ENCODE measurements at places on chromosomes 1 and 21.

DNA sequence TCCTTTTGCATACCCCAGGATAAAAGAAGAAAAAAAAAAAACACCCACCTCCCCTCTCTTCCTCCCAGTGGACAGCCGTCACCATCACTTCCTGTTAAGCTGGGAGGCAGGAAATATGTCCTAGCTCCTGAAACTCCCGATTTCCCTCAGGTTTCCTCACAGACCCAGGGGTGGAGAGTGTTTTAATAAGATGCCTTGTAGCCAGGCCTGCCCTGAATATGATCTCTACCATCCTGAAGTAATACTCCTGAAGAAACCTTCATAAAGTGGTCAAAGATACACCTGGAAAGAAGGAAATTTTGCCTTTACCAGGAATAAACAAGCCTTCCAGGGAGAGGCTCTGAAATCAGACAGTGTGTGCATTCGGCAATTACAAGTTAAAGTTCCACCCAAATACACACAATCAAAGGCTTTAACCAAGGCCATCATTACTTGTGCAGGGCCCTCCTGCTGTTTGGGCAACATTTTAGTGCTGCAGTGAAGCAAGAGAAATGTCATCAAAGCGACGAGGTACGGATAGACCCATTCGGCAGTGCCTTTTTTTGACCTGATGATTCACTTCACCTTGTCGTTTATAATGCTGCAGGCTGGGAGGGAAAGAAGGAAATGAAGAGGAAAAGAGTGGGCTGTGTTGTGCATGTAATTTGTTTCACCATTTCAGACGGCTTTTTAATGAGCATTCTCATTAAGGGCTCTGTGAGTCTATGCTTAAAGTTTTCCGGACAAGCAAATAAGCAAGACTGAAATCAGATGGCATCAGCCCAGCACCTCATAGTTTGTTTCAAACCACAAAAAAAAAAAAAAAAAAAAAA lies 41.0 kb upstream of the RASAL2 start:
- no peak for DNase-seq

DNA sequence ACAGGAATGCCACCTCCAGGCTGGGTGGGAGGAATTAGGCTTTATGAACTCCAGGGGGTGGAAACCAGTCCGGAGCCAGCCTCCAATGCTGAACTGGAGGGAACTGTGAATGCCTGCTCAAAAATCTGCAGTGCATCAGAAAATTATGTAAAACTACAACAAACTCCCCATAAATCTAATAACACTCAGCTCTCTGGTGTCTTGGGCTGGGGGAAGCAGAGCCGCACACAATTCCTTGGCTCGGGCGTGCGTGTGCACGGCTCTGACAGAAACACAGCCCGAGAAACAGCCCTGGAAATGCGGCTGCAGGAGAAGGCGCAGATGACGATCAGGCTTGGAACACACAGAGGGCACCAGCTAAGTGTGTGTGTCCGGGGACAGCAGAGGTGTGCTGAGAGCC lies 127.6 kb upstream of the VAMP3 start:
- DNase-seq = no peak

- no peak for DNase-seq
These were observed 31.2 kb downstream of the GNPAT start for GRCh38 chr1:231272173-231272572.

- no peak for DNase-seq
These were observed 156.6 kb downstream of the TRABD2B start for GRCh38 chr1:47840393-47841190.

DNA sequence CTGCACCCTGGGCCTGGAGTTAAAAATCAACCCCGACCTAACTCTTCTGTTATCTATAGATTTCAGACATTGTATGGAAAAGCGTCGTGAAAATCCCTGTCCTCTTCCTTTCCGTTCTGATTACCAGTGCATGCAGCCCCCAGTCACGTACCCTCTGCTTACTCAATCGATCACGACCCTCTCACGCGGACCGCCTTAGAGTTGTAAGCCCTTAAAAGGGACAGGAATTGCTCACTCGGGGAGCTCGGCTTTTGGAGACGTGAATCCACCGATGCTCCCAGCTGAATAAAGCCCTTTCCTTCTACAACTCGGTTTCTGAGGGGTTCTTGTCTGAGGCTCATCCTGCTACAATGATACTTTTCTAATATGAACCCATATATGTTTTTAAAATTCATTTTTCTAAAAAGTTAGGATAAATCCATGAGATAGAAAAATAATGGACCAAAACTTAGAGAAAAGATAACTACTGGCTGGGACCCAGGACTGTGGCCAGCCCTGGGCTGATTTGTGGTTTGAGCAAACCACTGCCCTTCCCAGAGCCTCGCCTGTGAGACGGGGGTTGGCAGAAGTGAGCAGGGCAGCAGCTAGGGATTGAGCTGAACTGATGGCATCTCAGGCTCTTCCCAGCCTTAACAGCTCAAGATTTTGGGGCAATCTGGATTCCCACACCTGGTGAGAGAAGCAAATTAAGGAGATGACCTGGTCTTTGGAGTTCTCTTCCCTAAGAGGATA lies 5.0 kb downstream of the UQCRHL start:
- DNase-seq = no peak

DNA sequence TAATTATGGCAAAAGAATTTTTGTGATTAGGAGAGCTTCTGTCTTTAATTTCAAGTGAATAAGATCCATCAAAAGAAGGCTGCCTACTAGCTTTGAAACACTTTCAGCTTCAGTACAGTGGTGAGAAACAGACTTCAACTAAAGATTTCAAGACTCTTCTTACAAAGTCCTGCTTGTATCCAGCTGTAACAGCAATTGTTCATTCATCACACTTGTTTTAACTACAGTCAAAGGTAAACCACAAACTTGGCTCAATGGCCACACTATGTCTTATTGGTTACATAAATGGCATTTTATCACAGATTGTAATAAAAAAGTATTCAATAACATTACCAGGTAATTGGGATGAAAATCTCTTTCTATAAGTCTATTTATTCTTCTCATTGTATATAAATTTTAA lies 59.2 kb downstream of the WARS2 start:
- no peak for DNase-seq

DNA sequence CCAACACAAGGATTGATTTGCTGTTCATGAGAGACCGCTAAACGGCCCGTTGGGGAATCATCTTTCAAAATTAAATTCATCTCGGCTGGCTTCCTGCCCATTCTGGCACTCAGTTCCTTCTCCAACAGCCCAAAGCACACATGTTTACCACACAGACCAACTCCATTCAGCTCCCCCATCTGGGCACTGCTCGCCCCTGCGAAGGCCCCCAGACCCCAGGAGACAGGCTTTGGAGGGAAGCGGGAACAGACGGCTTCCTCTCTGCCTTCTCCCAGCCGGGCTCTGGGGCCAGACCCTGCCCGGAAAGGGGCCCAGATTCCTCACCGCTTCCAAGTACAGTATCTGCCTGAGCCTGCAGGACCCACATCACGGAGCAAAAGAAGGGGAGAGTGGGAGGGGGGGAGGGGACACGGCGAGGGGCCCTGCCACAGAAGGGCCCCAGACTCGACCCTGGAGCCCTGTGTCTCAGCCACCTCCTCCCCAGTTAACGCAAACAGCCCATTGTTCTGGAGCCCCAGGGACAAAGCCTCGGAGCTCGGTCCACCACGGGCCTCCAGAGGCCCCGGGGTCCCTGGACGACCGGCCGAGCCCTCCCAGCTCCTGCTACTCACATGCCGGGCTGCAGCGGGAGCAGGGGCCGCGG lies 660 bp downstream of the MEGF6 start:
- peak; percentile 75 for DNase-seq

DNA sequence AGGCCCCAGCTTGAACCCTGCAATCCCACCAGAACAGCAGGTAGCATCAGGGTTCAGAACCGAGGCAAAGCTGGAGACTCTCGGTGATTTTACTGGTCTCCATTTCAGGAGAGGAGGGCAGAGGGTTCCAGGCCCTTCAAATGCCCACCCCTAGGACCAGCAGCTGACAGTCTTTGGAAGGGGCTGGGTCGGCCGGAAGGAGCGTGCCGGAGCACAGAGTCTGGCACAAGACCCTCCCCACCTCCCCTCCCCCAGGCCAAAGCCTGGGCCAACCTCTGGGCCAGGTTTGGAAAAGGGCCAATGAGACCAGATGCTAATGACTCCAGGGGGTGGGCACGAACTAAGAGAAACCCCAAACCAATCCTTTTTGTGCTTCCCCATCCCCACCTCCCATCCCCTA lies 6.9 kb downstream of the FBXO2 start:
- no peak for DNase-seq

DNA sequence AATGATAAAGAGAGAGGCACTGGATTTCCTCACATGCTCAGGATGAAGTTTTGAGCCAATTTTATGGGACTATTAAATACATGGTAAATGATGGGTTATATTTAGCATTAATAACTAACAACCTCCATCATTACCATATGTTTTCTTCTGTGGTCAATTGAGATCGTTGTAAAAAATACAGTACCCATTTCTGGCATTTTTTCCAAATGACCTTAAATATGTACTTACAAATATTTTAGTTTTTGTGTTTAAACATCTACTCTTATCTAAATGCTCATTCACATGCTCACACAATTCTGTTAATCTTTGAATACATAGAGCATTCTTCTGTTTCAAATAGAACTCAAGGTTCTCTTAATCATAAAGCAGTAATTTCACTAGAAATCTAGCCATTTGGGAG lies 330.0 kb upstream of the BRINP3 start:
- no peak for DNase-seq

DNA sequence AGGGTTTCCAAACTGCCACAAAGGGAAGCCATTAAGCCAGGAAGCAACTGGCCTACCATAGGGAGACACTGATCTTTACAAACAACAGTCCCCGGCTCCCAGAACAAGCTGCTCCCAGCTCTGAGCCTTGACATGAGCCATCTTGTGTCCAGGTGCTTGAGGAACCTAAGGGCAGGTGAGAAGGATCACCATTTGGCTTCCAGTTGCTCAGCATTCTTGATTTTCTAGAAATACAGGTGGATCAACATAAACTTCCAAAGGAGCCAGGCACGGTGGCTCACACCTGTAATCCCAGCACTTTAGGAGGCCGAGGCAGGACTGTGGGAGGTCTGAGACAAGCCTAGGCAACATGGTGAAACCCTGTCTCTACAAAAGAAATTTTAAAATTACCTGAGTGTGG lies 21.6 kb downstream of the ZBTB17 start:
- DNase-seq = no peak

DNA sequence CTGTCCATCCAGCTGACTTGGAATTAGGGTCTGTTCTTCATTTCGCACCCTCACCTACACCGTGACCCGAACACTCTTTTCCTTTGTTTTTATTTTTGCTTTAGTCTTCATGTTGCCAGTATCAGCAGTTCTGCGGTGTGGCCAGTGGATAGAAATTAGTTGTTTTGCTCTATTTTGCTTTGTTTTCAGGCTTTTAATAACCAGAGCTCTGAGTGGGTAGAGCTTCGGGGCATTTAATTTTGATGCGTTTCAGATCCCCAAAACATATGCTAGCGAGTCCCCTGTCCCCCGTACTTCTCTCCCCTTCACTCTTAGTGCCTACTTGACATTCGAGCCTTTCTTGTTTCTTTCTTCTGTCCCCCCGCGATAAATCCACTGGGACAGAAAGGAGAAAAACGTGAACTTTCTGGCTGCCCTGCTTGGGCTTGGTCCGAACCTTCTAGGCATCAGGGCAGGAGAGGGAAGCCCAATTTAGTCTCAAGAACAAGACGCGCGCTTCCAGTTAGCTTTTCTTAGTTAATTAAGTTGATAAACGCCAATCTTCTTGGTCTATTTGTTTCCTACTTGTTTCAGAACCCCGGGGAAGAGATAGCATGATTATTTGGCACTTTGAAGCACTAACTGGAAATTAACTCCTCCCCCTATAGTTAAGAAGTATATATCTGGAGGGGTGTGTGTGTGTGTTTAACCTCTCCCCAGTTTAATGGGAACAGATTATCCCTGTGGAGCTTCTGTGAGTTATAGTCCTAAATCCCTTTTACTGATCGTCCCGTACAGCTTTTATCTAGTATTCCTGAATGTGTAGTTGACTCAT lies 839 bp downstream of the SWT1 start:
- peak; percentile 66 for DNase-seq

GRCh38 chr1:112515311-112516009 lies 6.7 kb downstream of the WNT2B start:
- no peak for DNase-seq

DNA sequence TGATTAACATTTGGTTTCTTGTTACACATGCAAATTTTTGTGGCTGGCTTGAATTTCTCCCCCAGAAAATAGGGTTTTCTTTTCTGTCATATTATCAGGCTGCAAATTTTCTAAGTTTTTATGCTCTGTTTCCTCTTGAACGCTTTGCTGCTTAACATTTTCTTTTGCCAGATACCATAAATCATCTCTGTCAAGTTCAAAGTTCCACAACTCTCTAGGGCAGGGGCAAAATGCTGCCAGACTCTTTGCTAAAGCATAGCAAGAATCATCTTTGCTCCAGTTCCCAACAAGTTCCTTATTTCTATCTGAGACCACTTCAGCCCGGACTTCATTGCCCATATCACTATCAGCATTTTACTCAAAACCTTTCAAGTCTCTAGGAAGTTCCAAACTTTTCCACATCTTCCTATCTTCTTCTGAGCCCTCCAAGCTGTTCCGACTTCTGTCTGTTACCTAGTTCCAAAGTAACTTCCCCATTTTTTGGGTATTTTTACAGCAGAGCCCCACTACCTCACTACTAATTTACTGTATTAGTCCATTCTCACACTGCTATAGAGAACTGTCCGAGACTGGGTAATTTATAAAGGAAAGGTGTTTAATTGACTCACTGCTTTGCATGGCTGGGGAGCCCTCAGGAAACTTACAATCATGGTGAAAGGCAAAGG lies 486.9 kb upstream of the NCAM2 start:
- no peak for DNase-seq

DNA sequence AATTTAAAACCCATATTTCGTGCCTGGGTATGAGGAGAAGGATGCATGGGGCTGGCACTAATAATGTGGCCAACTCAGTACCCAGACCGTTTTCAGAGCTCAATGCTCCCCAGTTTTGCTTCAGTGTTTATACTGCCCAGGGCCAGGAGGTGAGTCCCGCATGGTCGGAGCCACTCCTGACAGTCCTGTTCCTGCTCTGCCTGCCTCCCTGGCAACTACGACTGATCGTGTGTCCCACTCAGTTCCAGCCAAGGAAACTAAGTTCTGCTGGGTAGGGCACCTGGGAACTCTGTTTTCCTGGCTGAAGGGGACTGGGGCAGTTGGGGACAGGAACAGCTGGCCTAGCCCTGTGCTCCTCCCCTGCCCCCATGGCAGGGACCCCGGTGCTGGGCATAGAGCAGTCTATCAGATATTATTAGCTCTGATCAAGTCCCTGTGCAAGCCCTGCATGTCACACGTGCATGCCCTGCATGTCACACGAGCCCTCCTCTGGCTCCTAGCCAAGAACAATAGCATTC lies 19.2 kb downstream of the S100A7 start:
- DNase-seq = no peak

GRCh38 chr1:28663871-28664470 lies 4.6 kb upstream of the GMEB1 start:
- no peak for DNase-seq

- no peak for DNase-seq
These were observed 317.6 kb downstream of the SPATA17 start for GRCh38 chr1:217948741-217949140.

- DNase-seq = no peak
These were observed 2.0 kb downstream of the RNF186 start for GRCh38 chr1:19812875-19813642.
